ENCODE measurements at places on chromosomes 7 and 10.
A peak's percentile ranks its signal among the peaks of the same experiment; 100 is the strongest.

GRCh38 chr7:47778153-47778661, 170.1 kb downstream of the PKD1L1 start:
- DNase-seq = no peak

DNA sequence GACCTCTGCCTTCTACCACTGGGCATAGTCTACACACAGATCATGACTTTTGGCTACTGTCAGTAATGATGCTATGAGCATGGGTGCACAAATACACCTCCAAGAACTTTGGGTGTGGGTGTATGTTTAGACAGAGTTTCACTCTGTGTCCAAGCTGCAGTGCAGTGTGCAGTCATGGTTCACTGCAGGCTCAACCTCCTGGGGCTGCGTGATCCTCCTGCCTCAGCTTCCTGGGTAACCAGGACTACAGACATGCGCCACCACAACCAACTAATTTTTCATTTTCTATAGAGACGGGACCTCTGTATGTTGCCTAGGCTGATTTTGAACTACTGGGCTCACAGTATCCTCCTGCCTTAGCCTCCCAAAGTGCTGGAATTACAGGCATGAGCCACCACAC, 194.4 kb downstream of the NSUN6 start:
- no peak for DNase-seq

GRCh38 chr10:61299841-61300240, 153.3 kb downstream of the TMEM26 start:
- DNase-seq = no peak

DNA sequence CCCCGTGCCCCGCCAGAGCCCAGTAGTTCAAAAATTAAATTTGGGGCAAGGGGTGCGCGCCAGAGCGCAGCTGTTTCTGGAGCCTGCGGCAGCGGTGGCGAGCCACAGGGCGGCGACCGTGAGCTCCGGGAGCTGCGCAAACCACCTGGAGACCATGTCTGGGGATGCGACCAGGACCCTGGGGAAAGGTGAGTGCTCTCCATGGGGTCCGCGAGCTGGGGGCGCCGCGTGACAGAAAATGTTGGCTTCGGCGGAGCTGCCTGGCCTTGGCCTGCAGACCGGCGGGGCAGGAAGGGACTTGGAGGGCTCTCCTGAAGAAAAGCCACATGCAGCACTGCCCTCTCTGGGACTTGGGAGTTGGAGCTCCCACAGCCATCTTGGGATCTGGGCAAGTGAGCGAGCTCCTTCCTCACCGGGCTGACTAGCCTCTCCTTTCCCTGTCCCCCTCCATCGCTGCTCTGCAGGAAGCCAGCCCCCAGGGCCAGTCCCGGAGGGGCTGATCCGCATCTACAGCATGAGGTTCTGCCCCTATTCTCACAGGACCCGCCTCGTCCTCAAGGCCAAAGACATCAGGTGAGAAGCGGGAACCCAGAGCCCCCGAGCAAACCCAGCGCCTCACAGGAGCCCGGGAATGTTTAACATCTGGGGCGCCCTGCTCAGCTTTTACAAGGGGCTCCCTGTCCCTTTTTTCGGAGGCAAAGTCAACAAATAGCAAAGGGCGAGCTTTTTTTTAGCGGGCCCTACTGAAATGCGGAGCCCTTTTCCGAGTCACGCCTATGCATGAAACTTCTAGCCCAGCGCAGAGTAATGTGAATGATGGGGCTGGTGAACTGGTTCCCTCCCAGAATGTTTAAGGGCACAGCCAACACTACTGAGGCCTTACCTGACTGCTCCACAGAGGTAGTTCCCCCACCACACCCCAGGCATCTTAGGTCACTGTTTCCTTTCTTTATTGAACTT, 6.1 kb downstream of the GSTO2 start:
- DNase-seq = peak; percentile 56

DNA sequence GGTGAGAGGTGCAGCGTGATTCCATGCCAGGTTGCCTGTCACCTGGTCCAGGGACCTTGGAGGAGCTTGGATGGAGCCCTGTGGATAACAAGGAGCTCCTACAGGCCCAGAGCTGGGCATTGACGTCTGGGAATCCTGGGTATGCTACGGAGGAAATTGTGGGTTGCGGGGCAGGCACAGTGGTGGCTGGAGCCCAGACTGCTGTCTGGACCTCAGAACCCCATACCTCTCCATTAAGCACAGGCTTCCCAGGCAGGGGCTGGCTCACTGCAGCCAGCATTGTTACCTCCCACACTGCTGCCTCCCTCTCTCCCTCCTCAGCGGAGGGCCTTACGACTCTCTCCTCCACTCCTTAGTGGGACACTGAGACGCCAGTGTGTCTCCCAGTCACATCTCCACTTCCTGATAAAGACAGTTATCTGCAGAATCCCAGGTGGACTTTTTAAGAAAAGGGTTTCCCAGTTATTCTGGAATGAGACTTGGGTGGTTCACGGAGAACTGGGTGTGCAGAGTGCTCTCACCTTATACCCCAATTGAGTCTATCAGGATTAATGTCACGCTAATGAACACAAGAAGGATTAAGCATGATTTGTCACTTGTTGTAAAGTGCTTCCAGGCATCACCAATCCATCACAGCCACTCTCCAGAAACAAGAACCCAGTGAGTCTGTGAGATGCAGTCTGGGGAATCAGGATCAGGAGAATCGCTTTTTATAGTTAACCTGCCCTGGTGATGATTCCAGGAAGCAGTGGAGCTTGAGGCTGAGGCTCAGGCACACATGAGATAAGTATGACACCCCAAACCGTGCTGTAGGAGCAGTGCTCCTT, 309.4 kb downstream of the RPS24 start:
- no peak for DNase-seq

GRCh38 chr10:13270877-13271551, 28.9 kb downstream of the PHYH start:
- DNase-seq = no peak

DNA sequence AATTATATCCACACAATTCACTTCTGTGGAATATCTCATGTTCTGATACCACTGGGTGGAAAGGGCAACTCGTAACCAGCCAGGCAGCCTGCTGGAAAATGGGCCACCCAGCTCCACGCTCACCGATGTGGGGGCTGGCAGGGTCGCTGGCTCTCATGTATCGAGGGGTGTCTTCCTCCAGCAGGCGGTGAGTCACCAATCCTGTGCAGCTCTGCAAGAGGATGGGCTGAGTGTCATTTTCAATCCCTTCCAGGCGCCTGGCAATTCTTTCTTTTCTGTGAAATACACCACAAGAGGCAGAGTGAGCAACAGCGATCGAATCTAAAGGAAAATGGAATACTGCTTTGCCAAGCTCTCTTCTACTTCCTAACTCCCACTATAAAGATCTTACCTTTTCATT, 80.1 kb downstream of the SVIL start:
- DNase-seq = no peak

DNA sequence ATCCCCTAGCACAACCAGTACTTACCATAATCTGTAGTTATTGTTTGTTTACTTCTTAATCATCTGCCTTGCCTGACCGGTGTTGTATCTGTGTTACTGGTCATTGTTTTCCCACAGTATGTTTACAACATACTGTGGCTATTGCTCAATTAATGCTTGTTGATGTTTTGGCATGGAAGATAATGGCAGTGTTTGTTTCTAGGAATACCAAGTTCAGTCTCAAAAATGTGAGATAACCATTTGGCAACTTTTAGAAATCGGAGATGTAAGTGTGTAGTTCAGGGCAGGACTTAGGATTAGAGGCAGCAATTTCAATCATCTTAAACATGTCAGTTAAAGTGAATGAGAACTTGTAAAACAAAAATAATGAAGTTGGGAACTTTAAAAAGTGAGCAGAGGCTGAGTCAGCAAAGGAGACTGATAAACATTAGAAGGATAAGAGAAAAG, 8.2 kb downstream of the MINDY3 start:
- DNase-seq = no peak

DNA sequence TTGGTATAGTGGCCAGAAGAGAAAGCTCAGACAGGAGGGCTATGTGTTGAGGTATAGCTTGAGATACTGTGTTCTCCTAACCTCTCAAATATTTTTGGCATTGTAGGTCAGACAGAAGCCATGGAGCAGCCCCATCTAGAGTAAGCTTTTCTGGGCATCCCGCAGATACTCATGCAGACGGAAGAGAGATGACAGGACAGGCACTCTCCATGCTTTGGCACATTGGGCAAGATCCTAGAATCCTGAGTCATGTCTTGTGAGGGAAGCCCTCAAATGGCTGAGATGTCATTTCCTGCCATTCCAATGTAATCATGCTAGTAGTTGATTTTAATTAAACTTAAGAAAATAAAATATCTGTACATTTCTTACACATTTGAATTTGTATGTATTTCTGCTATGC, 16.8 kb upstream of the KIF20B start:
- no peak for DNase-seq

DNA sequence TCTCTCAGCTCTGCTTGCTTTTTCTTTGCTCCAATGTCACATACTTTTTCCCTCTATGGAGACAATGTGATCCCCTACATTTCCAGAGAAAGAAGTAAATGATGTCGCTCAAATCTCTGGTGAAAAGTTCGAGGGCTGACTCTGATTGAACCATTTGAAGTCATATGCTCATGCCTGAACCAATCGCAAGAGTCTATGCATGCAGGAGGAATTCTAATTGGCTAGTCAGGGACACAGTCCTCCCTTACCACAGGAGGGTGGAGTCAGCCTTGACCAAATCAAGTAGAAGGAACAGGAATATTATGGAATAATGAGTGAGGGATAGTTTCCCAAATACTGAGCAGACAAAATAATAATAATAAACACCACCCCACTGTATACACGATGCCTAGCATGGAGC, 96.8 kb downstream of the PRLHR start:
- DNase-seq = peak; percentile 2

DNA sequence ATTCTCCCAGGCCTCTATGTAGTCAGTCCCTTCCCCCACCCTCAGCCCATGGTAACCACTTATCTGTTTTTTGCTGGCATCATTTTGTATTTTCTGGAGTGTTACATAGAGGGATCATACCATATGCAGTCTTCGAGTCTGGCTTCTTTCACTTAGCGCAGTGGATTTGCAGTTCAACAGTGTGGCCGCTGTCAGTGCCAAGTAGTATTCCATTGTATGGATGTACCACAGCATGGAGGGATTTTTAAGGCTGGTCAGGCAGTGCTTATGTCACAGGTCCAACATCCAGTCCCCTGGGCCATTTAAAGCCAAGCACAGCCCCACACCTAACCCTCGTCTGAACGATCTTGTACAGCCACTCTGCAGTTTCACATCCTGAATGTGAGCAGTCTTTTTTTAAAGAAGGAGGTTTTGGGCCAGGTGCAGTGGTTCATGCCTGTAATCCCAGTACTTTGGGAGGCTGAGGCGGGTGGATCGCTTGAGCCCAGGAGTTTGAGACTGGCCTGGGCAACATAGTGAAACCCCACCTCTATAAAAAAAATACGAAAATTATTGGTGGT, 121.8 kb downstream of the CUX1 start:
- no peak for DNase-seq

DNA sequence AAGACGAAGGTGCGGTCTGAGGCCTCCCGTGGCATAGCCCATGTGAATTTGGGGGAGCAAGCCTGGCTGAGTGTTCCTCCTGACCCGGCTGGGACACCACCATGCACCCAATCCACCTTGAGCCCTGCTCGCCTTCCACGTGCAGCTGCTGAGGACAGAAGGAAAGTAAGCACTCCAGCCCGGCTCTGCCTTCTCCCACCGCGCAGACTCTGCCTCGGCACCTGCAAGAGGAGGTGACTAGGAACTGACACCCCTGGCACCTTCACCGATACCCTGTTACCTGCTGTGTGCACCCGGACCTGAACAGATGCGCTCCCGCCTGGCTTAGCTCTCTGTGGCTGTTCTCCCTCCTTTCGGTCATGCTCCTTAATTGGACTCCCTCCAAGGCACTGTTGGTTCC, 57.0 kb upstream of the OPN4 start:
- no peak for DNase-seq

DNA sequence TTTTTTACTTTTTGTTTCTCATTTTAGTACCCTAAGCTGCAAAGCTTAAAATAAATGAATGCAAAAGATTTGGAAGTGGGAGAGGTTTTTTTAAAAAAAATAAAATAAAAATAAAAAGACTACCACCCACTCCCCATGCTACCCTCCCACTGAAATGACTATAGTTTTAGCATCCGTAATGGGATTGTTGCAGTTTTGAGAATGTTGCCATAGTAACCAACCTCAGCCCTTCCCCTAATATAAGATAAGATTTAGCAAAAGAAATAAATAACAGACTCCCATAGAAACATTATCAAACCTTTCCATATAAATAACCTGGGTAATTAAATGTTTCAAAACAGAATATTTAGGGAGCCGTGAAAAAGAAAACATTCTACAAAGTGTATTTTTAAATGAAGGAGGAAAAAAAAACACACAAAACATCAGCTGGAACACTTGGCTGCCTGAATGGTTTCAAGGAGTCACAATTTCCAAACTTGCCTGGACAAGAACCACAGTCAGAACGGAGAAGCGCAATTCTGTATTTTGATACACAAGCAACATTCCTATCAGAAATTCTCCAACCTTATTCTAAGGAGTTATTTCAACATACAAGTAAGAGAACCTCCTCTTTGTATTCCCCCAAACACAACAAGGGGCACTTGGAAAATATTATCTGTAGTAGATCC, 57.4 kb downstream of the DGKI start:
- DNase-seq = no peak

- no peak for DNase-seq
These were observed 30.3 kb upstream of the TPK1 start for GRCh38 chr7:144866189-144866588.

Measured in ACHN (cell line).